ENCODE measurements at places on chromosomes 5 and 9.

DNA sequence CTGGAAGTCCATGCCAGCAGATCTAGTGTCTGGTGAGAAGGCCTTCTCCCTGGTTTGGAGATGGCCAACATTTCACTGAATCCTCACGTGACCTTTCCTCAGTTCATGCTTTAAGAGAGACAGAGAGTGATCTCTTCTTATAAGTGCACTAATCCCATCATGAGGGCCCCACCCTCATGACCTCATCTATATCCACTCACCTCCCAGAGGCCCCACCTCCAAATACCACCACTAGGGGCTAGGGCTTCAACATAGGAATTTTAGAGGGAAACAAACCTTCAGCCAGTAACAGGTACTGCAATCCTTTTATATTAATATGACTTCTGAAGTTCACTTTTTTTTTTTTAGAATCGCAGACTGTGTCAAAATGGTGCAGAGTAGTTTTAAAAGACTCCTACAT is 496.9 kb upstream of the ADAMTS16 start:
- no peak for DNase-seq

DNA sequence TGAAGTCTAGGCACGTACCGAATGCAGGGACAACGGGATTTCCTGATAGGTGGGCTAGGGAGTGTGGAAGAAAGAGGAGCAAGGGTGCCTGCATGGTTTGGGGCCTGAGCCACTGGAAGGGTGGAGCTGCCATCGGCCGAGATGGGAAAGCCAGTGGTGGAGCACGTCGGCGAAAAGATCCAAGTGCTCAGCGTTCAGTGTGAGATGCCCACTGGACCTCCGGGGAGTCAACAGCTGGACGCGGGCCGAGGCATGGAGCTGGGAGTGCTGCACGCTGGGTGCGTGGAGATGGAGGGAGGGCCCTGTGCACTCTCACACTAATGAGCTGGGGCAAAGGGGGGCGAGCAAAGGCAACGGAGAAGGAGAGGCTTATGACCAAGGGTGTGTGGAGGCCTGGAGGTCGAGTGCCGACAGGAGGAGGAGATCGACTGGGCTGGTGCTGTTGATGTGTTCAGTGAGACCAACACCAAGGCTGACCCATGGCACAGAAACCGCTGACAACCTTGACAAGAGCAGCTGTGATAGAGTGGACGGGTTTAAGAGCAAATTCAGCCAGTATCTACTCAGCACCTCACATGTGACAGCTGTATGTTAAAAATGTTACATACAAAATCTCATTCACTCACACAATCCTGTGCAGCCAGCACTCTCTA is 85.7 kb downstream of the STK10 start:
- no peak for DNase-seq

GRCh38 chr5:139844472-139845145 is 49.0 kb downstream of the PSD2 start:
- DNase-seq = peak; percentile 69

- no peak for DNase-seq
Measured at GRCh38 chr5:115607935-115608334, 5.7 kb upstream of the TICAM2 start.

- no peak for DNase-seq
Measured at GRCh38 chr9:91382298-91382697, 20.6 kb upstream of the AUH start.

GRCh38 chr9:69970001-69970533 is 73.6 kb upstream of the MAMDC2 start:
- no peak for DNase-seq

- DNase-seq = no peak
Measured at GRCh38 chr5:144028636-144029035, 141.8 kb downstream of the YIPF5 start.

DNA sequence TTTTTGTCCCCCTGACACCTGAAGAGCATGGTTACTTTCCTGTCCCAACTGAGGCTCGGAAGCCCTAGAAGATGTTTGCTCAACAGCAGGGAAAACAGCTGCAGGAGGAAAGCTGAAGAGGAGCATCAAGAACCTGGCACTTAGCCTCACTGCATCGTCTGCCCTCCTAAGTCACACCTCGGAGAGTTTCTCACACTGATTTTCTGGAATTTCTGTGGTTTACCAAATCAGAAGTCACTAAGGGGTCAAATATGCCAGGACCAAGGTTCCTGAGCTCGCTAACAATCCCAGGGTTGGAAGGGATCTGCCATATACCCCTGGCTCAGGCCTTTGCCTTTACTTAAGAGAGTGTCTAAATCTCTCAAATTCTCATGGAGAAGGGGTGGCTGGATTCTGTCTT is 5.3 kb downstream of the IL12B start:
- DNase-seq = no peak

DNA sequence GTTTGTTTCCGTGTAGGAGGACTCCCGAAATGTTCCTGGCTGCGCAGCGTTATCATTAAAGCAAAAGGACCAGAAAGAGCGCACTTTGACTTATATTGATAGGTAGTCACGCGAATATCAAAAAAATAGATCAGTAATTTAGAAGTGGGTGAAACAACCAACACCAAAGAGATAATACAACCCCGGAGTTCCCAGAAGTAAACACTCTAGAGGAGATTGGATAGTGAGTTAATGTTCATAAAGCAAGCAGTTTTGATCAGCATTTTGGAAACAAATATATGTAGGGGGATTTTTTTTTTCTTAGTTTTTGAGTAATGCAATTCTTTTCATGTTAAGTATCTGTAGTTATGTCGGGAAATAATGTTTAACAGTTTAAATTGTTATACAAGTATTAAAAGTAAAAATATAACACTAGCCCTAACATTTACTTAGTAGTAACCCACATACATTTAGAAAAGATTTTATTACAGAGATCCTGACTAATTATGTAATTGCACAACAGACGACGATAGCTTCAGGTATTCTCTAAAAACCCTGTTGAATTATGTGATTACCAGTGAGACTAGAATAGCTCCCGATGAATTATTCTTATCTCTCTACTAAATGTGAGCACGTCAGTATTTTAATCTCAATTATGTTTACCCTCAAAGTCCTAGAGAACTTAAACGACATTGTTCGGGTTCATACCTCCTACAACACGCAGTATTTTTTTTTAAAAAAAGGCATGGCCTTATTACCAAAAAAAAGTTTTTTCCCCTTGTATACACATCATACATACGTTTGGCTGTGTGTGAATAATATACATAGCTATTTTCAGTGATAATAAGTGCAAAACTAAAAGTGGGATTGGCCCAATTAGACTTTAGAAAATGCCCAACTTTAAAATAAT is 9.4 kb upstream of the NFIB start:
- no peak for DNase-seq

- no peak for DNase-seq
Measured at GRCh38 chr9:124757616-124758015, 13.5 kb downstream of the NR6A1 start.

GRCh38 chr9:124698265-124698664 is 72.8 kb downstream of the NR6A1 start:
- DNase-seq = no peak

- DNase-seq = peak; percentile 29
Measured at GRCh38 chr5:14685757-14686156, 21.2 kb downstream of the OTULIN start.

DNA sequence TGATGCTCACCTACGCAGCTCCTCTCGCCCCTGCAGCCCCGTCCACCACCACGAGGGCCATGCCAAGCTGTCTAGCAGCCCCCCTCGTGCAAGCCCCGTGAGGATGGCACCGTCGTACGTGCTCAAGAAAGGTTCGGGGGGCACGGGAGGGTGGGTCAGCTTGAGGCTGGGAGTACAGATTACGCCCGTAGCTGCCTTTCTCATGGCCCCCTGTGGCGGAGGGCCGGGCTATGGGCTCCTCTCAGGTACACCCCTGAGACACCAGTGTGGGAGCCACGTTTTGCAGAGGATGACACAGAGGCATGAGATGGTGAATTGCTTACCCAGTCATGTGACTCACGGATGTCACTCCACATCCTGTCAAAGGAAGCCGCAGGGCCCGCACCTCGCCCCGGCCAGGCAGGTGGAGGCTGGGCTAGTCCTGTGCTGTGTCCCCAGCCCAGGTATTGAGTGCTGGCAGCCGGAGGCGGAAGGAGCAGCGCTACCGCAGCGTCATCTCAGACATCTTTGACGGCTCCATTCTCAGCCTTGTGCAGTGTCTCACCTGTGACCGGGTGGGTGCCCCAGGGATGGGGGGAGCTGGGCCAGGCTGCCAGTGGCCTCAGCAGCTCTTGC is 33.7 kb downstream of the USP20 start:
- DNase-seq = peak; percentile 82

DNA sequence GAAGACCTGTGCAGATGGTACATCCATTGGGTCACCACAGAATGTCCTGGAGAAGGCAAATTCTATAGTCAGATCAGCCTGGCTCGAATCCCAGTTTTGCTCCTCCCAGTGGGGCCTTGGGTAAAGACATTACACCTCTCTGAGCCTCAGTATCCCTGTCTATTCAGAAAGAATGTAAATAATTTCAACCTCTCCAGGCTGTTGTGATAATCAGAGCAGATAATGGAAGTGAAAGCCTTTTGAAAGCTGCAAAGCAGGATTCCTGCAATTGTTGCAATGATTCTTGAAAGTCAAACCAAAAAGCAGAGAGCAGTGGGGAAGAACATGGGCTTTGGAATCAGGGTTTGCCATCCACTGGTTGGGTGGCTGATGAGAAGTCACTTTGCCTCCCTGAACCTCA is 63.2 kb downstream of the LHX2 start:
- DNase-seq = no peak

Measured in activated CD4-positive, alpha-beta T cell treated with anti-CD3 and anti-CD28 coated beads, Interleukin-2, amount 50 U/mL, for 4 hours (primary cell).